ENCODE measurements at places on chromosomes 6 and 20.

GRCh38 chr20:50980071-50980681, 21.6 kb downstream of the MOCS3 start:
- DNase-seq = peak; percentile 95

DNA sequence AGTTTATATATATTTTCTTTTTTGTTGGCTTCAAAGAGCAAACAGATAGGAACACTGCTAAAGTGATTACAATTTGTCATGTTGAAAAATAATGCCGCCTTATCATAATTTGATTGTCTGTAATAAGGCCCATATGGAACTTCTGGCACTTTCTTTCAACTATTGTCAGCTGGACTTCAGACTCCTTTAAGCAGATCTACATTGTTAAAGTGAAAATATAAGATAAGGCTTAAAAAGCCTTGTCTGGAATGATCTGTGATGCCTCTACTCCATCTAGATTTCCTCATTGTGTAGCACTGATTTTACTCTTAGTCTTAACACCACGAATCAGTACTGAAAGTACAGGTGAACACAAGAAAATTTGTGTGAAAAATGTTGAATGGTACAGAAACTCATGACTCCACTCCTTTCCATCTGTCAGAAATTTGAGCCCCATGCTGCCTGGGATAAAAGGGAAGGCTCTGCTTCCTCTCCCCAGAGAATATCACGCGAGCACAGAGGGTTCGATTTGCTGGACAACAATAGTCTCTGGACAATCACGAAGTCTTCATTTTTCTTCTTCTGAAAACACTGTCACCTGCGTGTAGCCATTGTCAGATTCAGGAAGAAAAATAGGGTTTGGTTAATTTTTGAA, 56.0 kb downstream of the BCAS1 start:
- DNase-seq = no peak

- no peak for DNase-seq
Measured at GRCh38 chr20:37360391-37361115, 14.6 kb downstream of the SRC start.

GRCh38 chr6:82693094-82693493, 329.5 kb downstream of the TPBG start:
- no peak for DNase-seq

- peak; percentile 1 for DNase-seq
Measured at GRCh38 chr20:14612391-14612790, 275.0 kb upstream of the FLRT3 start.

- DNase-seq = peak; percentile 36
Measured at GRCh38 chr6:44667668-44668390, 280.3 kb downstream of the CDC5L start.

DNA sequence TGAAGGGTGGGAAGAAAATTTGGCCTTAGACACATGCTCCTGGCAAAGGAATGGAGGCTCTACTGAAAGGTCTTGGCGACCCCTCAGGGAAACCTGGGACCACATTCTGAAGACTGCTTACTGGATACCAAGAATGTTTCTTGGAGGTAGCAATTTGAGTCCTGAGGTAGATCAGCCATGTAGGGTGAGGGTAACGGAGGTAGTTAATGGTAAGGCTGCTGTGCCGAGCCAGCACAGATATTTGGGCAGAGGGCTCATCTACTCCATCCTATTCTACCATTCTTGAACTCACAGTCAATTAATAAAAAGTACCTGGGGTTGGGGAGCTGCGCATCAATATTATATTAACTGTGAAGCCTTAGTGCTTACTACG, 401 bp upstream of the PHF3 start:
- DNase-seq = no peak

- DNase-seq = no peak
Measured at GRCh38 chr6:44571510-44571909, 184.0 kb downstream of the CDC5L start.

DNA sequence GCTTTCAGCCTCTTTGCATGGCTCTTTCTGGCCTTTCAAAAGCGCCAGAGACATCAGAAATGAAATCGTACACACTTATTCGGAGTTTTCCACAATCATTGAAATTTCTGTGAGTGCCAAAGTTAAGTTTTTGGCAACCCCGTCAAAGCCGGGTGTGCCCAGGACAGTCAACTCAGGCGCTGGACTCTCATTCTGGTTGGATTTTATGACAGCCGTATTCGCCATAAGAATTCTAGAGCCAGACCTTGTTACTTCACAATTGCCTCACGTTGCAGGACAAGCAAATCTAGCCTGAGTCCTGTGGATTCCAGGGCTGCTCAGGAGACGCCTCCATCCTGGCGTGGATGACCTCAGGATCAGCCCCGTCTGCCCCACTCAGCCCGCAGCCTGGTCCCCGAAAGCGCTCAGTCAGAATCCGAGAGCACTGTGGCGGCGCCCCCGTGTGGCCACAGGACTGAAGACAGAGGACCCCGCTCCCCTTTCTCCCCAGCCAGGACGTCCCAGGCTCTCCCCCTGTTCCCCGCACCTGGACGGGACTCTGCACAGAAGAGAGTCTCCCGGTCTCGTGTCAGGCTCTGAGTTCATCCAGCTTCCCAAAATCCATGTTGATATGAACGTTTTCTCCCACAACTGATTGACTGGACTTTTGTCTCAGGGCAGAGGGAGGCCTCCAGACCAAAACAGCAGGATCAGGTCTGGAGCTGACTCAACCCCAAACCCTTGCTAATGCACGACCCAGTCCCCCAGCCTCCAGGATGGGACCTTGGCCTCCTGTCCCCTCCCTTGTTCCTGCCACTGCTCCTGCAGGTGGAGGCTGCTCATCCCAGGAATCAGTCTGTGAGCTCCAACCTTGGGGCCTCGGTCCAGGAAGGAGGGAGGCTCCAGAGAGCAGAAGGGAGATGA, 38.2 kb downstream of the MICA start:
- DNase-seq = peak; percentile 67

GRCh38 chr6:107275330-107275865, 160.1 kb upstream of the BEND3 start:
- no peak for DNase-seq

GRCh38 chr6:319177-320131, 27.2 kb downstream of the DUSP22 start:
- no peak for DNase-seq

- no peak for DNase-seq
Measured at GRCh38 chr6:33856655-33857054, 52.9 kb upstream of the MLN start.

GRCh38 chr6:159931112-159931511, 37.8 kb upstream of the IGF2R start:
- DNase-seq = no peak

GRCh38 chr20:51528263-51529027, 14.1 kb downstream of the NFATC2 start:
- no peak for DNase-seq

- DNase-seq = peak; percentile 98
Measured at GRCh38 chr6:83867527-83868161, 8.2 kb downstream of the CYB5R4 start.

DNA sequence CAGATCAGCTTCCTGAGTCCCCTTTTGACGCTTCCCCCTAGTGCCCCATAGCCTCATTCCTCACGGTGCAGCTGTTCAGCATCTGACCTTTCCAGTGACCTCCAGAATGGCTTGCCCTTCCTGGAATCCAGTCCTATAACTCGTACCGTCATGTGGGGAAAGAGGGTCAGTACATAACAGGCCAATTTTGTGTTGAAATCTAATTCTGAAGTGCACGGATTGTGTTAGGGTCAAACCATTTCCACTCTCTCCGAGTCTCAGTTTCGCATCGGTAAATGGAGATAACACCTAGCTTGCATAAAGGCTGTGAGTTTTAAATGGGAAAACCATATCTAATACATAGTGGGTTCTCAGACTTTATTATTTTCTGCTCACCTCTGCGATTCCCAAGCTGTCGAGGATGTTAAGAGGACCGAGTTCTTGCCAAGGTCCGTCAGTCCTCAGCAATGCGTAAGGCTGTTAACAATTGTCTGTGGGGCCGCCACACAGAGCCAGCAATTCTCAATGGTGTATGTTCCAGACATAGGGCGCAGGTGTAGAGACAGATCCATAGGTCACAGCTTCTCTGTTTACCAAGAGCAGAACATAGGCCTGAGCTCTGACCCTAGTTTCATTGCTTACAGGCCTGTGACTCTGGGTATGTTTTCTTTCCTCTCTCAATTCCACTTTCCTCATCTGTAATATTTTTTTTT, 45.5 kb upstream of the CCR6 start:
- no peak for DNase-seq

DNA sequence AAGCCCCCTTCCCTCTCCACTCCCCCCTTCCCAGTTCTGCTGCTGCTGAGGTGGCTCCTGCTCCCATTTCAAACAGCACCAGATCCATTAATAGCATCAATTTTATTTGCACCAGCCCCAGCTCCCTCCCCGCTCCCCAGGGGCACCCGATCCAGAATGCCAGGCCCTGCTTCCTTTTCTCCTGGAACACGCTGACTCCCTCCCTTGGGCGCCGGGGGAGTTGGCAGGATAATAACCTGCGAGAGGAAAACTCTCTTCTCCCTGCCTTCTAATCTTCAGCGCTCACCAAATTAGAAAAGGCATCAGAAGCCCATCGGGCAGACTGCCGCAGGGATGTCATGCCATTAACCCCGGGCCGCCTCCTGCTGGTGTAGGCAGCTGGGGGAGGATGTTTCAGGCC, 77.8 kb downstream of the NCR2 start:
- DNase-seq = no peak

DNA sequence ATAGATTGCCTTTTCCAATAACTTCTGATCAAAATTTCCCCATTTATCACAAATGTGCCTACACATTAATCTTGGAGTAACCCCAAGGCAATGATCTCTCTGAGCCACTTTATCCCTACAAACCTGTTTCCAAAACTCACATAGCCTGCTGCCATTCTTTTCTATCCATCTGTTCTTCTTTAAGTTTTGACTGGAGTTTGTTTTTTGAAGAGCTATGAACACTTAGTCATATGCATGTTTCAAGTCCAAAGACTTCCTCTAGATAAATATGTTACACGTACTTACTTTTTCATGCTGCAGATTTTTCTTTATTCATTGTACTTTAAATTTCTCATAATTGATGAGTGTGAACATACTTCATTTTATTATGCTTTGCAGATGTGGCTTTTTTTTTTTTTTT, 488.9 kb upstream of the CITED2 start:
- peak; percentile 42 for DNase-seq

- DNase-seq = peak; percentile 21
Measured at GRCh38 chr20:32823737-32824588, 4.2 kb downstream of the MAPRE1 start.

DNA sequence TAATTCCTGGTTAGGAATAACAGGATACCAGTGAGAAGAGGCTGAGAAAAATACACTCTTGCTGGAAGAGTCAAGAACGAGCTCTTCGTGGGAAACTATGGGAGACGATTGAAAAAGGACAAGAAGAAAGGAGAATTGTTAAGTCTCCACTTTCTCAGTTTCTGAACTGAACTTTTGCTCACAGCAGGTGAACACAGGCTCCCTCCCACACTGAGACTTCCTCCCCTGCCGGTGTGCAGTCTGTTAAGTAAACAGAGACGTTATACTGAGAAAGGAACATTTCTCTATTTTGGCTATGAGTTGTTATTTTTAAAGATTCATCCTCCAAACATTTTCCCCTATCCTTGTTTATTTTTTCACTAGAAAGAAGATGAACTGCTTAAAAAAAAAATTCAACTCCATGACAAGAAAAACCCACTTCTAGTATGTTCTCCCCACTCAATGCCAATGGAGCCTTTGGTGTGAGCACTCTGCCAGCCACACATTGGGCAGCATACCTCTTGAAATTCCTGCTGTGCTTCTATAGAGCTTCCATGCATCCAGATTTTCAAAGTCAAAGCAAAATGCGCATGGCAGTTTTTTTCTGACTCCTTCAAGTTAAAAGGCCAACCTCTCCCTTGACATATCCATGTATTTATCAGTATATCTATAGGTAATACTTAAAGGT, 250.5 kb downstream of the ESR1 start:
- no peak for DNase-seq

- DNase-seq = peak; percentile 89
Measured at GRCh38 chr6:35590622-35591066, 77.9 kb upstream of the TULP1 start.

DNA sequence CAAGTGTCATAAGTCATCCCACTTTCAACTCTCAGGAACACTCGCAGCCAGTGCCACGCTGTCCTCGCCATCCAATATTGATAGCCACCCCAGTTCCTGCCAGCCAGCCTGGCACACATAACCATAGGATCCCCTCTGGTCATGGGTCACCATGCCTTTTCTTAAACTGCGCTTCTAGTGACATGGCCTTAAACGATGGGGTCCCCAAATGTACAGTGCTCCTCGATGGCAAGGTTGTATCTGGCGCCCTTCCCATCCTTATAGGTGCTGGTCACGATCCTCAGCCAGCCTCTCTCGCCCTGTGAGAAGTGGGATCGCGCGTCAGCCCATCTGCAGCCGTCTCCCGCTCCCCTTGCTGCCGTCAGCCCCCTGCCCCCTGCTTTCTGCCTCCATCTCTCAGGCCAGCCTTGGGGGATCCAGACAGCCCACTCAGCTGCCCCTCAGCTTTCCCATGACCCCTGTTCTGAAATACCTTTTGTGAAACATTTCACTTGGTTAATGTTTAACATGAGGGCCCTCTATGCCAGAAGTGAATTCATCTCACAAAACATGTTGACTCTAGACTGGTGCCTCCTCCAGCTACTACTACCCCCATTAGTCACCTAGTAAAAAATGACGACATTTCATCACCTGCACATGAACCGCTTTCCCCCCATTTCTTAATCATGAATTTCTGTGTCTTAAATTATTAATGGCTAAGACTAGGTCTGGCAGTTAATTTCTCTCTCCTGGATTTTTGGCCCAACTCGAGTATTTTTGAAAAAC, 11.4 kb downstream of the CTSZ start:
- no peak for DNase-seq

GRCh38 chr6:11006061-11006460, 38.0 kb downstream of the ELOVL2 start:
- no peak for DNase-seq

GRCh38 chr6:119978274-119978889, 628.8 kb upstream of the MAN1A1 start:
- DNase-seq = peak; percentile 46
